Activated T-helper 1 cell treated with anti-CD3 and anti-CD28 coated beads, Interleukin-12 subunit alpha, Interleukin-12 subunit beta, Interleukin-2, Interleukin-4 antibody, amounts not matched to agents 30 ng/mL and 10 ng/mL and 1 ng/mL, durations not matched to agents 14 hours and 24 hours and 36 hours (primary cell): ENCODE measurements at places on chromosomes 7 and 10. TPM values are rescaled to one million over a fixed set of nuclear protein-coding genes. Genes with fewer than 3 reads are reported as not detected.

Gene SLC18A2
- not detected in 2 replicates for total RNA-seq

Gene APBB1IP
- 39.6 and 43.6 TPM in 2 replicates for total RNA-seq

Gene SP4
- 22.8 and 22.9 TPM in 2 replicates for total RNA-seq

Gene CYP3A4
- not detected in 2 replicates for total RNA-seq

Gene CCNY
- total RNA-seq = 56.5 and 71.0 TPM in 2 replicates

Gene CNTNAP2
- not detected in 2 replicates for total RNA-seq

Gene MMD2
- not detected in 2 replicates for total RNA-seq

Gene SFTPD
- not detected in 2 replicates for total RNA-seq

DNA sequence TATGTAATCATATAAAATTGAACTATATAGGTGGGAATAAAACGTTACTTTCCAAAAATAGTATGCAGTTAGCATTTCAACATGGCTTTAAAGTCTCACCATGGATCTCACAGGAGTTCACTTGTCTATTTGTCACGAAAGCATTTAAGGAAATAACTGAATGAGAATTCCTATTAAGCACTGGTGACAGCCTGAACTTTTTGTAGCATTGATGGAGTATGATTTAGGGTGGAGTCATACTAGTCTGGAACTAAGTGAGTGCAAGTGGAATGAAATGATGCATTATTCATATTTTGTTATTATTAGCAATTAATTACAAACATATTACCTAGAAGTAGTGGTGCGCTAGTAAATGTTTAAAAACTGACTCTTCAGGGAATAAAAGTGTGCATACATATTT is 26.0 kb upstream of the HIBADH start:
- DNase-seq = no peak

DNA sequence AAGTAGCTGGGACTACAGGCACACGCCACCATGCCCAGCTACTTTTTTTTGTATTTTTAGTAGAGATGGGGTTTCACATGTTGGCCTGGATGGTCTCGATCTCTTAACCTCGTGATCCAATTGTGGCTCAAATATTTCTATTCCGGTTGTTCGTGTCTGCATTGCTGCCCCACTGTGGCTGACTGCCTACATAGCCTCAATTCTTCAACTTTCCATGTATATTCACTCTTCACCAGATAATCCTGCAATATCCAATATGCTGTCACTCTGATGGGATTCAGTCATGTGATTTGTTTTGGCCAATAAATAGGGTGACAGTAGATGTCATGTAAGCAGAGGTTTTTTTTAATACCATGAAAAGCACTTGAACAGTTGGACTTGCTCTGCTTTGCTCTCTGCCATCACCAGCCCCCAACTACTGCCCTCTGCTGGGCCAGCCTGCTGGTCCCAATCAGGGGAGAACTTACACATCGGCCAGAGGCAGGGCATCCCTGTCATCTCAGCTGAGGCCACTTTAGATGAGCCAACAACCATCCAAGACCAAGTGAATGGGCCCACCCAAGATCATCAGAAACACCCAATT is 56.7 kb downstream of the NSUN6 start:
- no peak for DNase-seq

GRCh38 chr10:8444630-8445029 is 390.1 kb downstream of the GATA3 start:
- no peak for DNase-seq

- no peak for DNase-seq
These were observed 97.6 kb downstream of the SUGCT start for GRCh38 chr7:40232242-40232893.

DNA sequence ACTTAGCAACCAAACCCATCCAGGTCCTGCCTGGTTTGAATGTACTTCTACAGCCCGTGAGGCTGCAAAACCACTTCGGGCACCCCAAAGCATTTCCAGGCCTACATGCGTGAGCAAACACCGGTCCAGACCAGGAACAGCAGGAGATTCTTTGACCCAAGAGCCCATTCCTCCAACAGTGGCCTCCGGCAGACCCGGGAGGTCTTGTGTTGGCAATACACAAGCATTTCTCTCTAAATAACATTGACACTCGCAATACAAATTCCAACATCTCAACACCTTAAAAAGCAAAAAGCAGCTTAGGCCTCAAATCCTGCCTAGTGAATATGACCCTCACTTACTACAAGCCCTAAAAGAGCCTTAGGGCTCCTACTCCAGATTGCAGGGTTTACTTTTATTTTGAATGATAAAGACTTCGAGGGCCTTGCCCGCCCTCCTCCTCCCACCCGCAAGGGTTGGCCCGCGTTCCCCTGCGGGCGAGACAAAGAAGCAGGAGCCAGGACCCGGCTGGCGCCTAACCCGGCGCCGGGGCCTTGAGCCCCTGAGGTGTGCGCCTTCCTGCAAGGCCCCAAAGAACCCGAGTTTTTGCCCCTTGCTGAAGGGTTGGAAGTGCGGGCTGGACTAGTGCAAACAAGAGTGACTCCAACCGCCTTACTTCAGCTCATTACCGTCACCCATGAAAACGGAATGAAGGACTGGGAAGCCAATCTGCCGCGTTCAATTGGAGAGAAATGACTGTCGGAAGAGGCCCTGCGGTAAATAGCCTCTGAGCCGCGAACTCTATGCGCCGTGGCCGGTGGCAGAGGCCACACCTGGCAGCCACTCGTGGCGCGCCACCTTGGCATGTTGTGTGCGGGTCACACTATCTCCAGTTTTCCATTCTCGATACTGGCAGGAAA is 3.4 kb upstream of the DLX6 start:
- no peak for DNase-seq

GRCh38 chr7:131665021-131665420 is 108.6 kb upstream of the PODXL start:
- no peak for DNase-seq

DNA sequence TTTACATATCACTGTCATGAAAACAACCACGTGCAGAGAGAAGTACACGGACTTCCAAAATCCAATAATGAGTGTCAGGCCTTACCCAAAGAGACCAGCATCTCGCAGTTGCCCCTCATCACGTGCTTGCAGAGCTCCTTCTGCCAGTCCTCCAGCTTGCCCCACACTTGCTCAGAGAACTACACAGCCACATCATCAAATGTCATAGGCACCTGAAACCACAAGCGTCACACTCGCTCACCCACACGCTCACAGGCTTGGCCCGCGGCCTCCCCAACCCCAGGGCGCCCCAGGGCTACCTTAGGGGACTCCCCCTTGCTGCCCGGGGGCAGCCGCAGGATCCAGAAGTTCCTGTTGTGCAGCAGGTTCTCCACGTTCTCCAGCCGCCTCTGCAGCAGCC is 123.4 kb upstream of the ZNF746 start:
- no peak for DNase-seq

- no peak for DNase-seq
These were observed 42.9 kb upstream of the PDZD8 start for GRCh38 chr10:117418121-117418520.

- DNase-seq = no peak
These were observed 208.9 kb downstream of the TAX1BP1 start for GRCh38 chr7:27948861-27949260.

DNA sequence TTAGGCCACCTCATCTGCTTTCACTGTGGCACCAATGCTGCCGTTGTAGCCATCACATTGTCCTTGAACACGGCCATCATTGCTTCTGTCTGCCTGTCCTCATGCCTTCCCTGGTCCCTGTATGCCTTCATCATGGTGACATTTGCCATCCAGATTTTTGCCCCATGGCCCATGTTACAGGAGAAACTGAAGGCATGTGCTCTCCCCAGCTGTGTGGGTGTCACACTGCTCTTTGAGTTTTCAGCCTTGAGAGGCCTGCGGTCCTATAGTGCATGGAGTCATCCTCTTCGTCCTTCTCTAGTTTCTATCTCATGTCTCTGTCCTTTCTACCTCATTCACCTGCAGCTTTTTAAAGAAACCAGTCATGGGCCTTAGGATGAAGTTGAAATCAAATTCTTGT is 6.2 kb upstream of the SLC26A3 start:
- no peak for DNase-seq

DNA sequence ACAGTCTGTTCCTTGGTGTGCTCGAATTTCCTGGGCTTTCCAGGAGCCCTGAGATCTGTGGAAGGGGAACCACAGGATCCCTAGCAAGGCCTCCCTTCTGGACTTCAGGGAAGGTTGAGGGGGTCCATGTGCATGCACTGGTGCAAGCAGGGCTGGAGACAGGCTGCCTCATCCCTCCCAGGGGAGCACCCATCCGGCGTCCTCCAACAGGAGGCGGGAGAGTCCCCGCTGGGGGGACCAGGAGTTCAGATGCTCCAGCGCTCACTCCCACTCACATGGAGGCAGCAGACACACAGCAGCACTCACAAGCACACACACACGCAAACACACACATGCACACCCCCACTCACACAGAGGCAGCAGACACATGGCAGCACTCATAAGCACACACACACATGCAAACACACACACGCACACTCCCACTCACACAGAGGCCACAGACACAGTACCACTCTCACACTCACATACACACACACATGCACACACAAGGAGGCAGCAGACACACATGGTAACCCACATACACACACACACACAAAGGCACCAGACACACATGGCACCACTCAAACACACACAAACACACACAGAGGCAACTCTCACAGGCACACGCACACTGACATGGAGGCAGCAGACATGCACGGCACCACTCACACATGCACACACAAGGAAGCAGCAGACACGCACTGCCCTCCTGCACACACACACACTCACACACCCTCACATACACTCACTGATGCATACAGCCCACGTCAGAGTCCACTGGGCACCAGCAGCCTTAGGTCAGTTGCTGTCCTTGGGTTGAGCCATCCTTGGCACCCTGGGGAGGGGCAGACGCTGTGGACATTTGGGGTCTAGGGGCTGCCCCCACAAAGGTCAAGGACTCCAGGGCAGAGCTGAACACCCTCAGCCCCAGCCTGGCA is 247.0 kb upstream of the PPP2R2D start:
- DNase-seq = no peak

DNA sequence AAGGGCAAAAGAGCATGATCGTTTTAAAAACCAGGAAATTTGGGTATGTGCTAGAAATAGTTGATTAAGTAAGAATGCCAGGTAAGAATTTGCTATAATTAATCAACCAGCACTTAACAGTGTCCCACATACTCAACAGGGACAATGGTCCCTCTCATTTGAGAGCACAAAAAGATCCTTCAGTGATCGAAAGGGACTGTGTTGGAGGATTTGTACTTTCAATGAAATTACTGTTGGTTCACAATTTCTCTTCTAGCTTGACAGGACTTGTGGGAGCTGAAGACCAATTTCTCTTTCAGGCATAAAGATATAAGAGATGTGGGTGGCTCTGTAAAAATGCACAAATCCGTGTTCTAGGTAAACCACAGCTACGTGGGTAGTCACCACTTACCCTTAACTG is 12.5 kb upstream of the PLEKHS1 start:
- no peak for DNase-seq

GRCh38 chr10:91567815-91568214 is 65.1 kb downstream of the PPP1R3C start:
- no peak for DNase-seq

- no peak for DNase-seq
These were observed 290.1 kb upstream of the ZNF32 start for GRCh38 chr10:43938810-43939209.

GRCh38 chr10:34437906-34438305 is 377.2 kb downstream of the PARD3 start:
- DNase-seq = no peak

- no peak for DNase-seq
These were observed 11.5 kb downstream of the NPFFR1 start for GRCh38 chr10:70271996-70272924.

DNA sequence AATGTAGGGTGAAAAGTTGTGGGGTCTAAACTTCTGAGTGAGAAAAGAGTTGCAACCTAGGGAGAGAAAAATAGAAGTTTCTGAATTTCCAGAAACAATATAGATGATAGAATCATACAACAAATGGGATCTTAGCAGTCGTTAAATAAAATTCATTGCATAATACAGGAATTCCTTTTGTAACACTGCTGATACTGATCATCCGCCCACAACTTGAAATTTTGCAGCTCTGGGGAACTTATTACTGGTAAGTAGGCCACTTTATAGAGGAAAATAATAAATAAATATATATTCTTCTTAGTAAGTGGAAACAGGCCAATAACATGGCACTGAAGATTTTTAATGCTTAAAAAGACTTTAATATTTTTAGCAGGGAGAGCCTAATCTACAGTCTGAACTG is 81.9 kb upstream of the SMIM30 start:
- DNase-seq = no peak
